ENCODE measurements at places on chromosomes 3 and 15.

DNA sequence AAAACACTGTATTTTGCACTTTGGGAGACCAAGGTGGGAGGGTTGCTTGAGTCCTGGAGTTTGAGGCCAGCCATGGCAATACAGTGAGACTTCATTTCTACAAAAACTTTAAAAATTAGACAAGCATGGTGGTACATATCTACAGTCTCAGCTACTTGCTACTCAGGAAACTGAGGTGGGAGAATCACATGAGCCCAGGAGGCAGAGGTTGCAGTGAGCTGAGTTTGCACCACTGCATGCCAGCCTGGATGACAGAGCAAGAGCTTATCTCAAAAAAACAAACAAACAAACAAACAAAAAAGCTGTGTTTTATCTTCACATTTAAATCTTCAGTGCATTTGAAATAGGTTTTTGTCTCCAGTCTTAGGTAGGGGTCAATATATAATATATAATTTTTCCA, 4.8 kb upstream of the SLC9C1 start:
- DNase-seq: no peak

DNA sequence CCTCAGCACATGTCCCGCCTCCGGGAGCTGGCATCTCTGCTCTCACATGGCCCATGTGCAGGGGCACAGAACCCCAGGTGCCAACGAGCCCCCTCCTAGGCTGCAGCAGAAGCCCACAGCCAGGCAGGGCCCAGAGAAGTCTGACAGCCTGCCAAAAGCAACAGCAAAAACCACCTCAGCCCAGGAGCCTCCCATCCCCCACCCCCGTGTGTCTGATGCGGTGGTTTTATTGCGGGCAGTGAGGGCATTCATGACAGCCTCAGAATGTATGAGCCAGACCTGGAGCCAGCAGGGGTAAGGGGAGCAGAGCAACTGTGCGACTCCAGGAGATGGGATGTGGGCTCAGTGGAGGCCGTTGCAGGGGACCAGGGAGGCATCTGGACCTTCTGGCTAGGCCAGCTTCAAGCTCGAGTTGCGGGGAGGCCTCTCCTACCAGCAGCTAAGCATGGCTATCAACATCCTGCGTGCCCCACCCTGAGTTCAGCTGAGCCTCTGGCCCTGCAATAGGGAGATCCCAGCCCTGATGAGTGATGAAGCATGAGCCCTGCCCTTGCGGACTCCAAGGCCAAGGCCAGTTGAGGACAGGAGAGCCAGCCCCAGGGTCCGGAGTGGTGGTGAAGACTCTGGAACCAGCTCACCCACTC, 52.5 kb downstream of the CYP11A1 start:
- DNase-seq: no peak

GRCh38 chr3:31039145-31039544, 144.7 kb upstream of the GADL1 start:
- DNase-seq: no peak

DNA sequence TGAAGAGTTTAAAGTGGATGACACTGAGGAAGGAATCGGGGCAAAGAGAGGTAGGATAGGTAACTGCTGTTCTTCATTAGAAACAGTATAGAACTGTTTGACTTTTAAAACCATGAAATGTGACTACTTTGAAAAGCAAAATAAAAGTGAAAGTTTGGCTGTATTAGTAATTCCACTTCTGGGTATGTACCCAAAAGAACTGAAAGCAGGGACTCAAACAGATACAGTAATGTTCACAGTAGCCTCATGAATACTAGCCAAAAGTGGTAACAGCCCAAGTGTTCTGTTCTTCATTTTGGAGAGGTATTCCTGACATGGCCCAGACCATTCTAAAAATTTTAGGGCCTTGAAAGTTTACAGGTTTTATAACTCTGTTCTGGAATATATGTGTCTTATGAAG, 1055.4 kb downstream of the TBL1XR1 start:
- DNase-seq: no peak

DNA sequence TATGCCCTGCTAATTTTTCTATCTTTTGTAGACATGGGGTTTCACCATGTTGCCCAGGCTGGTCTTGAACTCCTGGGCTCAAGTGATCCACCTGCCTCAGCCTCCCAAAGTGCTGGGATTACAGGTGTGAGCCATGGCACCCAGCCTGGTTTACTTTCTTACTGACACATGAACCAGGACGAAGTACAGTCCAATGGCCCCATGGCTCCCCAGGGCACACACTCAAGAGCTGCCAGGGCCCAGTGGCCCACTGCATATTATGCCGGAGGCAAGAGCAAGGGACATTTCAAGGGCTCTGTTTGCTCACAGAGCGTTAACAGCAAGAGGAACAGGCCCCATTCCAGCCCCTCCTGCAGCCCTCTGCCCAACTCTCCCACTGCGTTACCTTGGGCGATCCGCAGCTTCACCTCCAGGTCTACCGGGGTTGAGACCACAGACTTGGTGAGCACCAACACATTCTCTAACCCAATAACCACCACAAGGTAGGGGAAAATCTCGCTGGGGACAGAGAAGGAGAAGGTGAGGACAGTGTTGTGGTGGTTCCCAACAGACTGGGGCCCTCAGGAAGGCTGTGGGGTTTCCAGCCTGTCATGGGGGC, 42.8 kb downstream of the PTPN23 start:
- no peak for DNase-seq

DNA sequence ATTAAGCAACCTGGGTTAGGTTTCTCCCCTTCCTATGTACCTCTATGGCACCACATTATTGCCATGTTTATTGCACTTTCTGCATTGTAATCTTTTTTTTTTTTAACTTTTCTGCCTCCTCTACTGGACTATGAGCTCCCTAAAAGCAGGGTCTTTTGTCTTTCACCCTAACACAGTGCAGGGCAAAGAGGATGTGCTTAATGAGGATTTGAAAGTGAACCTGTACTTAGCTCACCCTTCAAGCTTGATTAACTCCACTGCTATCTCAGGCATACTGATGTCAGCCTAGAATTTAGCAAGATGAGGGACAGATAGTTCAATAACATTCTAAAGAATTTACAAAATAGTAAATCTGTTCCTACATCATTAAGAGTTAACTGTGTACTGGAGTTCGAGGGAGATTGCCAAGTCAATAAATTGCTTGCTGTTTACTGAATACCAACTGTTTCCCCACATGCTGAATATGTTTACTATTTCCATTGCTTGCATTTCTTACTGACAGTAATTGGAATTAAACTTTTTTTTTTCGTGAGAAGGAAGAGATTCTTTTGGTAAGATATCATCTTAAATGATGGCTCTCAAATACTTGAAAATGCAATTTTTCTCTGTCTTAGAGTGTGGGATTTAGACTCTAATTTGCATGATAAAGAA, 15.7 kb upstream of the PPARG start:
- no peak for DNase-seq

- DNase-seq: no peak
These were observed 299.2 kb upstream of the POU1F1 start for GRCh38 chr3:87575550-87575949.

GRCh38 chr3:152204218-152204617, 64.5 kb upstream of the MBNL1 start:
- DNase-seq: no peak

All from NCI-H1105 treated with DMSO at 0.1 percent for 48 hours (cell line).